ENCODE measurements at places on chromosomes 16 and 17.
A peak's percentile ranks its signal among the peaks of the same experiment; 100 is the strongest.

DNA sequence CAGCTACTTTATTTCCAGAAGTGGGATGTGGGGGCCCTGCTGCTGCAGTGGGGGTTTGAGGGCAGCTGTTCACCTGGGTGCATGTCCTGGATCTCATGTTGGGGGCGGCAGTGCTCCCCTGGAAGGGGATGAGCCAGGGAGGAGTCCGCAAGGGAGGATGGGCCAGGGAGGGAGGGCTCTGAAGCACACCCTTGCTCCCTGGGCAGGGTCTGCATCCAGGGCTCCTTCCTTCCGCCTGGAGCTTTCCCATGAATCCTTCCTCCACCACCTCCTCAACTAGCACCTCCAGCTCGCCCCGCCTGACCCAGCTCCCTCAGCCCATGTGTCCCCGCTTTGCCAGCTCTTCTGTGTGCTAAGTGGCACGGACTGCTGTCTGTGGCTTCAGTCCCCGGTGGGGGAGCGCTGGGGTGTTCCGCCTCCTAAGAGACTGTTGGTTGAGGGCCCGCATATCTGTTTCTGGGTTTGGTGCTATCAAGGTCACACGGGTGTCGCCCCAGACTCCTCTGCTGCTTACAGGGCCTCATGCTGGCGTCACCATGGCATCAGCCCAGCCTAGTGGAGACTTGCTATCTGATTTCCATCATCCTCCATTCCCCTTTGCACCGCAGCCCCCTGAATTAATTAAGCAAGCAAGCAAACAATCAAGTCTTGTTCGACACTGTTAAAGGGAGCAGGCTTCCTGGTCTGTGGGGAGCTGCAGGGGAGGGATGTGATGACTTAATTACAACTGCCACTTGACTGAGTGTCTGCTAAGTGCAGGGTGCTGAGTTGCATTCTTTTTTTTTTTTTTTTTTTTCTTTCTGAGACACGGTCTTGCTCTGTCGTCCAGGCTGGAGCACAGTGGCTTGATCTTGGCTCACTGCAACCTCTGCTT, 71.8 kb downstream of the PRKCA start:
- DNase-seq: no peak

DNA sequence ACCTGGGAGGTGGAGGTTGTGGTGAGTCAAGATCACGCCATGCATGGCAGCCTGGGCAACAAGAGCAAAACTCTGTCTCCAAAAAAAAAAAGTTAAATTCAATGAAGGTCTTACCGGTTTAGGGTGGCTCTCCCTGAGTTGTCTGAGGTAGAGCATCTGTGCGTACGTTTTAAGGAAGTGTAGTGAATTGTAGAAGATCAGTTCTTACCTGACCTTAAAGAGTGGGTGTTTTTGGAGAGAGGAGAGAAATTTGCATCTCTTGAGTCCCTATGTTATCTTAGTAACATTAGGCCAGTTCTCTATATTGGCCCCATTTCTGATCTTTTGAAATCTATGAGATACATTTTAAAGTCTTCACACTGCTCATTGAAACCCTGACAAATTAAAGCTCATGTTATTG, 56.2 kb downstream of the ELAC2 start:
- no peak for DNase-seq

DNA sequence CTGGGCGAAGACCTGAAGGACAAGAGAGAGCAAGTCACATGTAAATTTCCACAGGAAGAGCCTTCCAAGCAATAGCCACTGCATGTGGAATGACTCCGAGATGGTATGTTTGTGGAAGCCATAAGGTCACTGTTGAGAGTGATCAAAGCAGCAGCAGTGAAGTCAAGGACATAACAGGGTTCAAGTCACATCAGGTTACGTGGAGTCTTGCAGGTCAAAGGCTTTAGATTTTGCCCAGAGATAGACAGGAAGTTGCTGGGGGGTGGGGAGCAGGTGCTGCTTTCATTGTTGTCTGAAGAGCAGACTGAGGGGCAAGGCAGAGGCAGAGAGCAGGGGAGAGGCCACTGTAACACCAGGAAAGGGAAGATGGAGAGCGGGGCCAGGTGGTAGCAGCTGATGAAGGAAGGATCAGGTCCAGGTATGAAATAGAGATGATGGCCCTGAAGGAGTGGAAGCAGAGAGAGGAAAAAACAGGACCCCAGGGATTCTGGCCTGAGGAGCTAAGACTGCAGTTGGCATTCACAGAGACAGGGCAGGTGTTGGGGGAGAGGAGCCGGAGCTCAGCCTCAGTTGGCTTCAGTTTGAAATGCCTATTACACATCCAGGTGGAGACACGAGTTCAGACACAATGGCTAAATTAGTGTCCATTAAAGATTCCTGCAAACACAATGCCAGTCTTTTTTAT, 129.3 kb upstream of the AXIN2 start:
- no peak for DNase-seq

GRCh38 chr16:15043344-15043743, 12.5 kb downstream of the NTAN1 start:
- peak; percentile 52 for DNase-seq

DNA sequence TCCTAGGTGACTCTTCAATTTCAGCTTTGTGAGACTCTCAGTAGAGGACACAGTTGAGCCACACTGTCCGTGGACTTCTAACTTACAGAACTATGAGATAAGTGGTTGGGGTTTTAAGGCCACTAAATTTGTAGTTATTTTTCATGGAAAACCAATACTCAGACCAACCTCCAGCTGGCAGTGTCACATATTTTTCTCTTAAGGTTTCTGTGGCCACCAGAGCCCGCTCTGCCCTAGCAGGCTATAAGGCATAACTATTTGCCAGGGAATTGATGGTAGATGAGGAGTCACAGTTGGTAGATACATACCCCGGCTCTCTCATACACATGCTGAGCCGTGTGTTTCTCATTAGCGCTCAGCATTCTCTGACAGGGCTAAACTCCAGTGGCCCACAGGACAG, 336.8 kb upstream of the MON1B start:
- DNase-seq: peak; percentile 0

- no peak for DNase-seq
Measured at GRCh38 chr17:15422392-15422965, 44.9 kb downstream of the CDRT4 start.
